CD4-positive, alpha-beta T cell treated with Interleukin-6 at 100 ng/mL for 8 hours (primary cell): ENCODE measurements at places on chromosomes 7 and 10.

DNA sequence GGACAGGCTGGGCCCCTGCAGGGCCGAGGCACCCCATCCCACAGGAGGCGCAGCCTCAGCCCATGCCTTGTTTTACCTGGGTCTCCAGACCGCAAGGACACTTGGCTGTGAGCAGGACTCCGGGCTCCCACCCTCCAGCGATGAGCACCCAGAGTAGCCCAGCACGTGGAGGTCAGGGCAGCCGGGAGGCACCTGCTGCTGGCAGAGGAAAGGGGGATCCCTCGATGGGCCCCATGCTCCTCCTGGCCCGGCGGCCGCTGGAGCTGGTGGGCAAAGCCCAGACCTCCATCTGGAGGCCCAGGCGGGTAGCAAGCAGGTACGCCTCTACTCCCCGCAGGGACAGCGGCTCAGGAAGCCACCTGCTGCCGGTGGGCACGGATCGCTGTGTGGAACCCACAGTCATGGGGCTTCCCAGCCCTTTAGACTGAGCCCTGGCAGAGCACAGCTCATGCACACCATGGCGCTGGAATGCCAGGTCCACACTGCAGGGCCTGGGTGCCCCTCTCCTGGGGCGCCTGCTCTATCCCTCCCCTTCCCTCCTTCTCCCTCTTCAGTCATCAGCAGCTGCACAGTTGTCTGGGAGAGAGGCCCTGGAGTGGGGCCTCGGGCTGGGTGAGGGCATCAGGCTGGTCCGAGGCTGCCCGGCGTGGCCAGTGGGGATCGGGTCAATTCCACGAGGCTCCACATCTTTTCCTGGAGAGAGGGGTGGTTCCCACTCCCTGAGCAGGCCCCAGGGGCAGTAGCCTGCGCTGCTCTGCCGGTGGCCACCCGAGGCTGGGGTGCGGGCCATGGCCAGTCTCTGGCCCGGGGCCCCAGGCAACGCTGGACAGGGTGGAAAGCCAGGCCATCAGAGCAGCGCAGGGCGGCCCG, 65.7 kb downstream of the PWWP2B start:
- DNase-seq, result no peak

DNA sequence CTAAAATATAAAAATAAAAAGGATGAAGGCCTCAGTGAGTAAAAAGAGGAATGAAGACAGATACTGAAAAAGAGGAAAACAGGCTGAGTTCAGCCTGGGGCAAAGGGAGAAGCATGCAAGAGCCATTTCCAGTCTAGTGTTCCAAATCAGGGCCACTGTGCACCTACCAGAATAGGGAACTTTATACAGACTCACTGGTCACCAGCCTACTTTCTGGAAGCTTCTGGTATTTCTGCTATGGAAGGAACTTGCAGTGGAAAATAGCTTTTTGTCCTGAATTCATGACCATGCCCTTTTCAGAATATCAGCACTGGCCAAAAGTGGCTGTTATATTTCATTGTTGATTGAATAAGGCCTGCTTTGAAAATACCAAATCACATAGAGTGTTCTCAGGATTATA, 28.8 kb downstream of the ABRAXAS2 start:
- DNase-seq, result no peak

- DNase-seq, result no peak
These were observed 7.4 kb upstream of the LAMB1 start for GRCh38 chr7:108010377-108010776.

GRCh38 chr10:85623758-85624157, 742.8 kb downstream of the GRID1 start:
- no peak for DNase-seq

- no peak for DNase-seq
These were observed 806.9 kb downstream of the TNS3 start for GRCh38 chr7:46775020-46775419.

GRCh38 chr10:91410638-91411371, 661 bp downstream of the HECTD2 start:
- no peak for DNase-seq

GRCh38 chr10:131775433-131775832, 125.4 kb upstream of the PPP2R2D start:
- DNase-seq, result no peak

GRCh38 chr7:4297165-4297917, 384.8 kb upstream of the FOXK1 start:
- DNase-seq, result no peak

DNA sequence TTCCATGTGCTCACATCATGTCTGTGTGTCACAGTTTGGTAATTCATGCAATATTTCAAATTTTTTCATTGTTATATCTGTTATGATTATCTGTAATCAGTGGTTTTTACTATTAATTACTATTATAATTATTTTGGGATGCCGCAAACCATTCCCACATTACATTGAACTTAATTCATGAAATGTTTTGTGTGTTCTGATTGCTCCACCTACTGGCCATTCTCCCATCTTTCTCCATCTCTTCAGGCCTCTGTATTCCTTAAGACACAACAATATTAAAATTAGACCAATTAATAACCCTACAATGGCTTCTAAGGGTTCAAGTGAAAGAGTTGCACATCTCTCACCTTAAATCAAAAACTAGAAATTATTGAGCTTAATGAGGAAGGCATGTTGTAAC, 398.5 kb downstream of the PCDH15 start:
- DNase-seq, result no peak

- no peak for DNase-seq
These were observed 150.5 kb upstream of the IGFBP3 start for GRCh38 chr7:46071601-46072000.

GRCh38 chr7:133022661-133023060, 59.2 kb downstream of the CHCHD3 start:
- no peak for DNase-seq

GRCh38 chr10:72104472-72105097, 16.2 kb upstream of the SPOCK2 start:
- no peak for DNase-seq

GRCh38 chr10:110686949-110687348, 42.8 kb downstream of the RBM20 start:
- DNase-seq, result no peak

- DNase-seq, result no peak
These were observed 320.0 kb downstream of the ZNF716 start for GRCh38 chr7:57769958-57770357.

DNA sequence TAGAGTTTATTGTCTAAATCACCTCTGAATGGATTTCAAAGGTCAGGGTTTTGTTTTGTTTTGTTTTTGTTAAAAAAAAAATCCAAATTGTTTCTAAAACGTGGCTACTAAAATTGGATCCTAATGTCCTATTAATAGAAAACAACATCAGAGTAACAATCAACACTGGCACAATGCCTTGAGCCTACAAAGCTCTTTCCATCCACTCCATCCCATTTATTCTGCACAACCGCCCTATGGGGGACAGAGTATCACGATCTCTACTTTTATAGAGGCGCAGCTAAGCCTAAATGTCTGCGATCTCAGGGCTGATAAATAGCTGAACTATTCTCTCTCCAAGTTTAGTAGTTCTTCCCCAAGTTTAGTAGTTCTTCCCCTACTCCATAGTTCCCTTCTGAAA, 78.8 kb downstream of the FGFR2 start:
- no peak for DNase-seq

DNA sequence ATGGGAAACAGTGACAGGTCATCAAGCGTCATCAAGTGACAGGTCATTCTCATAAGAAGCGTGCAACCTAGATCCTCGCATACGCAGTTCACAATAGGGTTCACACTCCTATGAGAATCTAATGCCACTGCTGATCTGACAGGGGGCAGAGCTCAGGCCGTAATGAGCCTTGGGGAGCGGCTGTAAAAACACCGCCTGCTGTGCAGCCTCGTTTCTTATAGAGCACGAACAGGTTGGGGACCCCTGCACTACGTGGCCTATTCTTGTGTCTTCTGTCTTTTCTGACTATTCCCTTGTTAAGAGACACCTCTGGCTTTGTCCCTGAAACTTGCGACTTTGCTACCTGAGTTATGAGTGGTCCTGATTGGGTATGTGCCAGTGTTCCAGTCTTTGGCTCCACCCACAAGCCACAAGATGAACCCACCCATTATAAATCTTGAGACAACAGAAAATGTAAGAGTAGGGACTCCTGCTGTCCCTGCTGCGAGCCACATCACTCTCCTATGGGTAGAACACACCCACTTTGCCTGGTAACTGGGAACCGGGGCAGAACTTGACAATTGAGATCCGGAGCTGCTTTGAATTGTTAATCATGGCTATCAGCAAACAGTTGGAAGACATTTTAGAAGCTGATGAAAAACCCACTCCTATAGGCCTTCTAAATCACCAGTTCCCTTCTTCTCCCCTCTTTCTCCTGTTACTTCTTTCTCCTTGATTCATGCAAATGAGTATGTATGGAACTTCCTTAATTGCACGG, 55.8 kb upstream of the EXOC4 start:
- DNase-seq, result no peak

GRCh38 chr7:111224354-111225231, 133.7 kb downstream of the LRRN3 start:
- no peak for DNase-seq

GRCh38 chr10:6058682-6059475, 3.3 kb downstream of the IL2RA start:
- DNase-seq, result no peak

- no peak for DNase-seq
These were observed 27.0 kb upstream of the TMEM26 start for GRCh38 chr10:61480208-61480607.

- DNase-seq, result no peak
These were observed 284.7 kb downstream of the BICC1 start for GRCh38 chr10:58797356-58797755.

GRCh38 chr10:84258034-84258695, 13.3 kb downstream of the RGR start:
- DNase-seq, result no peak

DNA sequence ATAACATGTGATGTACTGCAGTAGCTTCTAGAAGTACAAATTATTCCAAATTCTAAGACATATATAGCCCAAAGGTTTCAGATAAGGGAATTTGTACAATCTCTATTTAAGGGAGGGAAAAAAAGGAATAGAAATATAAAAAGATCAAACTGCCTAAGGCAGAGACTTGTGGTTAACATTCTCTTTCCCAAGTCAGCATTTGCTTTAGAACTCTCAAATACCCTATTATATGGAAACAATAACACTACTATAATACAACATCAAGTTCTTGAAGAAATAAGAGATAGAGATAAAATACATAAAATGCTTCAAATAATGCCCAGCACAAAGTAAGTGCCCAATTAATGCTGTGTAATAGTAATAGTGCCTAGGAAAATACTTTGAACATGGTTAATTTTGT, 123.1 kb downstream of the CRPPA start:
- DNase-seq, result no peak

DNA sequence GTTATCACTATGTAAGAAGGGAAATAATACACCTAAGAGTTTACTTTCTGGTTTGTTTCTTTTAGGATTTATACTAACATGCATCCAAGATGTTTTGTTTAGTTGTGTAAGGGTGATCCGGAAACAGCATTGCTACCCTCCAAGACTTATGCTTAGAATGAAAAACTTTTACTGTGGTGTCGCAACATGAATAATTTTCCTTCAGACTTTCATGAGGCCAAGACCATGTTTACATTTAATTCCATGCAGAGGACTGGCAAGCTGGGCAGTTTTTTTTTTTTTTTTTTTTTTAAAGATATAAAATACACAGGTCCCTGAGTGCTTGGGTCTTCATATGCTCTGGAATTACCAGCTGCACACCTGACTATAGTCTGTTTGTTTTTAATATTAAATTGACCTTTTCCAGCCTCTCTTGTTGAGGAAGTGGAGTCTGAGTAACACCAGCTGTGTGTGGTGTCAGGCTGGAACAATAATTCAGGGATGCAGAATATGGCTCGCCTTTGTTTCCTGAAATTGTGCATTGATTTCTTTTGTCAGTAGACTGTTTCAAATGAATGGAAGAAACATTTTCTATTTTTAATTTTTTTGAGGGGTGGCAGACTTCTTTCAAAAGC, 81.7 kb downstream of the ST7 start:
- no peak for DNase-seq

- DNase-seq, result no peak
These were observed 20.9 kb downstream of the CD36 start for GRCh38 chr7:80659120-80660055.

GRCh38 chr10:11898372-11899066, 75.4 kb downstream of the PROSER2 start:
- DNase-seq, result no peak
